DMS 273 treated with DMSO at 0.1 percent for 48 hours (cell line): ENCODE measurements at places on chromosomes 6 and 20.

DNA sequence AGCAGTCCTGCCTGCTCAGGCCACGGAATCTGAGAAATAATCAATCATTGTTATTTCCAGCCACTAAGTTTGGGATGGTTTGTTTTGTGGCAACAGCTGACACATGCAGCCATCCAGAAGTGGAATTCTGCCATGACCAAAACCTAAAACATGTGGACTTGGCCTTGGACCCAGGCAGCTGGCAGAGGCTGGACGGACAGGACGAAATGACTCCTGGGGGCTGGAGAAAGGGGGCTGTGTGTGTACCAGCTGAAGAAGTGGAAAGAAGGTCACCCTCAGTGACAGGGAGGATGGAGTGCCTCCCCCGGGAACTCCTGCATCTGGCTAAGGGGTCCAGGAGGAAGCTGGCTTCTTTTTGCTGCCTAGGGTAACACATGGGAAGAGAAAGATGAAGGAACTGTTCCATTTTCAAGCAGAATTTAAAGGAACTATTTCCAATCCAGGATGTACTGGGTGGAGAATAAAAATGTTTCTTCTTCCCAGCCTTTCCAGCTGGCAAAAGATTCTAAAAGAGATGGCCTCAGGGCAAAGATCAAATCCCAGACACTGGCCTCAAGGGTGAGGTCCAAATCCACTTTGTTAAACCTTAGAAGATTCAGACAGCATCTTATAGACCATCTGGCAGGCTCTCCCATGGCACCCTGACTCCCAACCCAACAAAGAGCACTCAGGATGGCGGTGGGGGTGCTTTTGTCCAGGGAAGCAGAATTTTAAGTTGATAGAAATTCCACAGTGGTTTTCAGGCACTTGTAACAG is 14.3 kb downstream of the SERPINB6 start:
- DNase-seq: no peak

GRCh38 chr20:43955062-43955749 is 40.6 kb downstream of the TOX2 start:
- no peak for DNase-seq

DNA sequence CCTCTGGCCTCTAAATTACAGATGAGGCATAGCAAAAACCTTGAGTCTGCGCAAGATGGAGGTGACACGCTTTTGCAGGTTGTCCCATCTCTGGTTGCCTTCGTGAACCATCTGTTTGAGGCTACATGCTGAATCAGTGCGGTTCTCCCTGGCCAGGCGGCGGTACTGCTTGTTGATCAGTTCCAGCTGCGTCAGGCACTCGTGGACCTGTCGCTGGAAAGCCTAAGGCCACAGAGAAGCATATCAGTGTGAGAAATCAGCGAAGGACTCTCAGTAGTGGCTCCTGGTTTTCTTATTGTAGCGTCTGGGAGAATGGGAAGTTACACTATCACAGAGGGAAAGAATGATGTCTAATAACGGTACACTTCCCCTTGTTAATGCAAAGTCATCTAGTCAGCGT is 344.4 kb downstream of the ESR1 start:
- DNase-seq: no peak

GRCh38 chr20:3115190-3116107 is 30.9 kb upstream of the AVP start:
- no peak for DNase-seq

GRCh38 chr6:138371720-138372119 is 6.0 kb upstream of the SMIM28 start:
- no peak for DNase-seq

DNA sequence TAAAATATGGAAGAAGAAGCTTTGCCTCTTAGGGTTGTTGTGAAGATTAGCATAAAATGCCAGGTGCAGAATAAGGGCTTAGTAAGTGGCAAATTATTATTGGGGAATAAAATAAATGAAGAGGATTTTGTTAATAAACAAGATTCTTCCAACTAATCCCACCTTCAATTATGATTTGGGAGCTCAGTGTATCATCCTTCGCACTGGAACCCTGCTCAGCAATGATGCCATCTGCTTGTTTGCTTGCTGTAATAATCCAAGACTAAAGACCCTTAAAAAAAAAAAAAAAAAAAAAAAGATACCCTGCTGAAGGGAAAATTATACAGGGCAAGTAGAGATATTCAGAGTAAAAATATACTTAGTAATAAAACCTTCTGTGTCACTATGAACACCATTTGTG is 62.0 kb upstream of the RREB1 start:
- DNase-seq: no peak

DNA sequence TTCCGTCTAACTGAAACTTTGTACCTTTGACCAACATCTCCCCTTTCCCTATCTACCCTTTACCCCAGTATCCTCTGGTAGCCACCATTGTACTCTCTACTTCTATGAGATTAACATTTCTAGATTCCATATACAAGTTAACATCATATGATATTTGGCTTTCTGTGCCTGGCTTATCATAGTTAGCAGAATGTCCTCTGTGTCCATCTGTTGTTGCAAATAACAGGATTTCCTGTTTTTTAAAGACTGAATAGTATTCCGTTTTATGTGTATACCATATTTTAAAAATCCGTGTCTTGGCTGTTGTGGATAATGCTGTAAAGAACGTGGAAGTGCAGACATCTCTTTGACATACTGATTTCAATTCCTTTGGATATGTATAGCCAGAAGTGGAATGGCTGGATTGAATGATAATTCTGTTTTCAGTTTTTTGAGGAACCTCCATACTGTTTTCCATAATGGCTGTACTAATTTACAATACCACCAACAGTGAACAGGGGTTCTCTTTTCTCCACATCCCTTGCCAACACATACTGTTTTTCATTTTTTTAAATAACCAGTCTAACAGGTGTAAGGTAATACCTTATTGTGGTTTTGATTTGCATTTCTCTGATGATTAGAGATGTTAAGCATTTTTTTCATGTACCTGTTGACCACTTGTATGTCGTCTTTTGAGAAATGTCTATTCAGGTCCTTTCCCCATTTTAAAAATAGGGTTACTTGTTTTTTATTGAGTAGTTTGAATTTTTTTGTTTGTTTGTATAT is 53.8 kb downstream of the CDC5L start:
- DNase-seq: no peak

DNA sequence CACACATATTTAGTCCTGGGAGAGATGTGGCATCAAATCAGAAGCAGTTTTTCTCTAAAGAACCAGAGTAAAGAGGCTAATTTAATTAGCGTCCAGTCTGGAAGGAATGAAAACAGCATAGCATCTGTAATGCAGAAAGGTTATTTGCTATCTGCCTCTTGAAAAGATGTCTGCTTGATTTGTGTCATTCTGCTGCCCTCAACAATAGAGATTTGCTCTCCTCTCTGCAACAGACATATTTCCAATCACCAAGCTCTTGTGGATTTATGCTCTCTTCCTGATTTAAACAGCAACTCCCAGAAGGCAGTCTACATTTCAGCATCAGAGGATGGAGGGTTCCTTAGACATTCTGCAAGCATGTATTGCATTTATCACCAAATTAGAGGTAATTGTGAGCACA is 53.5 kb upstream of the AKAP12 start:
- no peak for DNase-seq

DNA sequence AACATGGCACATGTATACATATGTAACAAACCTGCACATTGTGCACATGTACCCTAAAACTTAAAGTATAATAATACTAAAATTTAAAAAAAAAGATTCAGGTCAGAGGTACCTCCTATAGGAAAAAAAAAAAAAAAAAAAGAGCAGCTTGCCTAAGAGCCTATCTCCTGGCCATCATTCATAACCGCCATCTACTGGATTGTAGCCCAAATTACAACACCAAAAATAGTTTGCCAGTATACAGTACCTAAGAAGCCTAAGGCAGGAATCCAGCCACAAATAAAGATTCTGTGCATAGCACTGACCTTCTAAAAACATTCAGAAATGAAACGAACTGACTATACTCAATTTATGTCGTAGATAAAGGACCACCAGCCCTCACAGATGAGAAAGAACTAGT is 438.4 kb upstream of the ADGRB3 start:
- no peak for DNase-seq

GRCh38 chr6:55705451-55706440 is 126.8 kb upstream of the HMGCLL1 start:
- no peak for DNase-seq

- no peak for DNase-seq
These were observed 34.2 kb downstream of the RBM38 start for GRCh38 chr20:57425150-57426013.

DNA sequence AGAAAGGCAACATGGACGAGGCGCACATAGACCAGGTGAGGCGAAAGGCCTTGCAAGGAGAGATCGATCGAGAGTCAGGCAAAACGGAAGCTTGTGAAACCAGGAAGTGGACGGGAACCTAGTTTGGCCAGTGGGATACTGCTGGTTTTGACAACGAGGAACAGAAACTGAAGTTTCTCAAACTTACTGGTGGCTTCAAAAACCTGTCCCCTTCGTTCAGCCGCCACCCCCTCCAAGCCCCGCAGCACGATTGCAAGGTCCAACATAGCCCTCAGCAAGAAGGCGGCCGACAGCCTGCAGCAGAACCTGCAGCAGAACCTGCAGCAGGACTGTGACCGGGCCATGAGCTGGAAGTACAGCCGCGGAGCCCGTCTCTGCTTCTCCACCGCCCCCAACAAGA is 238.0 kb downstream of the KHDC1L start:
- DNase-seq: no peak

DNA sequence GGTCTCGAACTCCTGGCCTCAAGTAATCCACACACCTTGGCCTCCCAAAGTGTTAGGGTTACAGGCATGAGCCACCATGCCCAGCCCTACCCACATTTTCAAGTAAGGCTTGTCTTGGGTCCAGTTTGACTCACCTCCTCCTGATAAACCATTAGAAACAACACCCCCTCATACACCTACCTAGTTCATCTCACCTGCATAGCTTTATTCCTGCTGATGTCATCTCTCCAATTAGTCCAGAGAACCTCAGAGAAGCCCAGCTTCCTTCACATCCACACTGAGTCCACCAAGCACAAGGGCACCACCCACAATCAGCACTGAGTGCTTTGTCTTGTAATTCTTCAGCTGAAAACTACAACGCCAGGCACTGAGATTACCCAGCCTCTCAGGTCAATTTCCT is 35.3 kb downstream of the KIF16B start:
- no peak for DNase-seq

- DNase-seq: peak; percentile 88
These were observed 31.4 kb upstream of the MARCKS start for GRCh38 chr6:113825781-113826180.

DNA sequence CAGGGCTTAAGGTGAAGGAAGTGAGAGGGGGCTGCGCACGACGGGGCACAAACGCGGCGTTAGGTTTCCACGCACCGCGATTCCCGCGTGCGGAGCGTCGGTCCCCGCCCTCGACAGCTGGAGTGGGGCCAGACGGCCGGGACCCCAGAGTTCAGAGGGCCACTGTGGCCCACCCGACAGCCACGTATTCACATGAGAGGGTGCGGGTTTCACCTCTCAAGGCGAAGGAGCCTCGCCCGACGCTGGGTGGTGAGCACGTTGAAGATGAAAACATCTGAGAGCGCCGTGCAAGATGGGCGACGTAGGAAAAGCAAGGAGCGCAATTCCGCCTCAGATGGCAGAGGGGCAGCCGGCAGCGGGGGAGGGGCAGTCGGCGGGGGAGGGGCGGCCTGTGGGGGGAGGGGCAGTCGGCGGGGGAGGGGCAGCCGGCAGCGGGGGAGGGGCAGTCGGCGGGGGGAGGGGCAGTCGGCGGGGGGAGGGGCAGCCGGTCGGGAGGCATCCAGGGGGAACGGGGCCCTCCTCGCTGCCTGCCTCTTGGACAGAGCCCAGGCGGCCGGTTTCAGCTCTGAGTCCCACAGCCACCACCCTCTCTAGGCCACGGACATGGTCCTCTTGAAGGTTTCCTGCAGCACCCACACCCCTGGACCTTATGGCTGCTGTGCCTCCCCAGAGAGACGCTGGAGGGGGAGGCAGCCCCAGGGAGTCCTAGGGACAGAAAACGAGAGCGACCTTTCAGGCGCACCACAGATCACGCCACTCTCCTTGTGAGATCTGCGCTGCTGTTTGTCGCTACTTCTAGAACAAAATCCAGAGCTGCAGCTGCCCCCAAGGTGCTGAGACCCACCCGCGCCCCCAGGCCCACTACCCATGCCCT is 113.7 kb downstream of the DLL1 start:
- DNase-seq: no peak

DNA sequence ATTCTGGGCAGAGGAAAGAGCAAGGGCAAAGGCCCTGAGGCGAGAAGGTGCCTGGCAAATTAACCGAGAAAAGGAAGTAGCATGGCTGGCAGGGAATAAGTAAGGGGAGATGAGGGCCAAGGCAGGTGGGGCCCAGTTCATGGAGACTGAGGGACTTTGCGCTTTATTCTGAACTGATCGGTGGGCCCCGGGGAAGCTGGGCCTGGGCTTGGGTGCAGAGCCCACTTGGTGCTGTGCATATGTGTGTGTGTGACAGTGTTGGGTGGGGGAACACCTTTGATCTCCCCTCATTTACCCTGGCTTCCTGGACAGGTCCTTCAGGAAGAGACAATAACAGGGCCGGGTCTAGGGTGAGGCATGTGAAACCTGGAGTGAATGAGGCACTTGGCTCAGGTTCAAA is 2.9 kb upstream of the MDFI start:
- DNase-seq: no peak

DNA sequence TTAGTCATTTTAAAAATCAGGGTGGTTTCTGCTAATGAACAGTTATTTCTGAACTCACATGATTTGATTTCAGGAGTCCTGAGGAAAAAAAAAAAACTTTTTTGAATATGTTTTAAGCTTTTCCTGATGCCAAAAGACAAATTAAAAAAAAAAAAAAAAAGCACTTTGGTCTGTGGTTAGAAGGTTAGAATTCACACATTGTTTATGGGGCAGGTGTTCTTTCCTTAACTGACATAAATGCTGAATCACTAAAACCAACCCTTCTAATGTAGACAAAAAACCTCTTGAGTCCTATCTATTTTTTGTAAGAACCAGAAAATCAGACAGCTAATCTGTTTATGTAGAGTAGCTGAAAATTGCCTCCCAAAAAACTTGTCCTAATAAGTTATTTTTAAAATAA is 20.4 kb downstream of the THEMIS start:
- DNase-seq: no peak

GRCh38 chr6:151060096-151060765 is 179.5 kb upstream of the AKAP12 start:
- no peak for DNase-seq

GRCh38 chr6:98764373-98764911 is 69.9 kb upstream of the POU3F2 start:
- no peak for DNase-seq

GRCh38 chr6:30741063-30741779 is 1.3 kb downstream of the FLOT1 start:
- no peak for DNase-seq

DNA sequence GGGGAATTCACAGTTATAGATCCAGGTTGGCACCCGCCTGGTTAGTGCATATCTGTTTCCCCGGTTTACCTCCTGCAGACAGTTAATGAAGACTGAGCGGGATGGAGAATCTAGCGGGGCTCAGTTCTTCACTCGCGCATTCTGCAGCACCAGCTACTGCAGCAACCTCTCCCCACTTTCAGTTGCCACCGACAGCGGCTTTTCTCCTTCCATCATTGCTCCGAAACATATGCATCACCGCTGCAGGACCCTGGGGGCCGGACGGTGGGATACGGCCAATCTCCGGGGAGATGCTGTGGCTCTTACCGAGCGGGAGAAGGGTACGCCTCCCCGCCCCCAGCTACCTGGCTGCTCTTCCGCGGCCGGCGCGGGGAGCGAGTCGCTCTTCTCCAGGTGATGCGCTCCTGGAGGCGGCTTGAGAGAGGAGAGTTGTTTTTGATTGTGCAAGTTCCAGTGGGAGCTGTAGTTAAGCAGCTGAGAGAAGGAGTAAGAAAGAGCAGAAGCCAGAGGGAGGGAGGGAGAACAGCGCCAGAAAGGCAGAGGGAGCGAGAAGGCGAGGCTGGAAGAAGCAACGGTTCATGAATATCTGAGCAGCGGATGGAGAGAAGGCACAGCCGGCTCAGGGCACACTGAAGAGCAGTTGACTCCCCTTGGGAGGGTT is at the start of gene SGK1:
Gene SGK1 (minus strand): TSS at position 642 of the 661 bp plus-strand sequence. CDS start 652 bp downstream, outside the sequence.
- peak; percentile 1 for DNase-seq
